ENCODE measurements at places on chromosomes 6 and 20. TPM values are rescaled to one million over a fixed set of nuclear protein-coding genes. Genes with fewer than 3 reads are reported as not detected.

Gene ZNF334
- 1.1 TPM for total RNA-seq

Gene TMEM244
- not detected for total RNA-seq

Gene ANKS1A
- 9.6 TPM for total RNA-seq

- no peak overlapping the region for H3K4me3 ChIP-seq
- no peaks in the 10 kb centered on the region for H3K36me3 ChIP-seq
- H3K27me3 ChIP-seq: no peaks in the 10 kb centered on the region
- DNase-seq: no peak
Measured at GRCh38 chr6:135383301-135383700, 114.2 kb downstream of the AHI1 start.

DNA sequence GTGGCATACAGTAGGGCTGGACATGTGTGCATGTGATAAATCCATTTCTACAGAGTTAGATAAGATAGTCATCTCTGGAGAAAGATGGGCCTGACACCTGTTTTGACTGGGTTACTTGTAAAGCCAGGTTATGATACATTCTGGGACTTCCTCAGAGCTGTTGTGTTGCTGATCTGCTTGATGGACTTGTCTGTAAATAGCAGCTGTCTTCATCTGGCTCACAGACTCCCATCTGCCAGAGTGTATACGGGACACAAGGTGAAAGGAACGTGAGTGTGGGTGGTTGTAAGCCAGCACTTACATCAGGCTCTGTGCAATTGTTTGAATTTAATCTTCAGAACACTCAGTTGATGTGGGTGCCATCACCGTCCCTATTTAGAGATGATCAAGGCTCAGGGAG, 49.8 kb downstream of the ZDHHC14 start:
- peaks cover 16% of the 10 kb centered on the region for H3K27me3 ChIP-seq
- peak; percentile 20 for DNase-seq
- H3K4me3 ChIP-seq: peak overlapping the region; percentile 61
- H3K36me3 ChIP-seq: peaks cover 6% of the 10 kb centered on the region

- H3K36me3 ChIP-seq: no peaks in the 10 kb centered on the region
- no peak for DNase-seq
- peaks cover 8% of the 10 kb centered on the region for H3K27me3 ChIP-seq
- peaks cover 85% of the 10 kb centered on the region for H3K4me1 ChIP-seq
- no peak overlapping the region for H3K4me3 ChIP-seq
- no peak overlapping the region for H3K27ac ChIP-seq
Measured at GRCh38 chr6:37520926-37521325, 21.2 kb upstream of the CCDC167 start.

DNA sequence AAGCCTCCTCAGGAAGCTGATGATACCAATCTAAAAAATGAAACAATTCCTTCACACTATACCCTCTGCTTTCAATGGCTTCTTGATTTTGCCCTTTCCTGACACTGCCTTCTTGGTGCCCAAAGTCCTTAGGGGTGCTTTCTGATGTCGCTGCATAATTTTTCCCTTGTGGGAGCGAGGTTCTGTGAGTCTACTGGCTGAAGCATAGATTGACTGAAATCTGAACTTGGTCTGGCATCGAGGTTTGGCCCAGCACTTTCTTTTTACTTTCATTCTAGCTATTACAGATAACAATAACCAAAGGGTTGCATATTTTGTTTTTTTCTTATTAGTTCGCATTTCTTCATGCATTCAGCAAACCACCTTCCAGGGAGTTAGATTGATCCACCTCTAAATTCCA, 65.8 kb downstream of the E2F3 start:
- H3K36me3 ChIP-seq: peaks cover 2% of the 10 kb centered on the region
- peak overlapping the region; percentile 1 for H3K4me3 ChIP-seq
- no peaks in the 10 kb centered on the region for H3K27me3 ChIP-seq
- no peak for DNase-seq

GRCh38 chr6:131197716-131198115, 62.4 kb downstream of the AKAP7 start:
- peak overlapping the region; percentile 91 for H3K27ac ChIP-seq
- no peaks in the 10 kb centered on the region for H3K27me3 ChIP-seq
- H3K36me3 ChIP-seq: peaks cover 14% of the 10 kb centered on the region
- peak overlapping the region; percentile 33 for H3K4me3 ChIP-seq
- H3K4me1 ChIP-seq: peaks cover 39% of the 10 kb centered on the region
- peak; percentile 16 for DNase-seq

GRCh38 chr20:57479196-57479595, 45.7 kb downstream of the CTCFL start:
- DNase-seq: no peak
- no peaks in the 10 kb centered on the region for H3K36me3 ChIP-seq
- peaks cover 28% of the 10 kb centered on the region for H3K4me1 ChIP-seq
- H3K4me3 ChIP-seq: no peak overlapping the region
- H3K27me3 ChIP-seq: no peaks in the 10 kb centered on the region
